ENCODE measurements at places on chromosomes 12 and 14. TPM values are rescaled to one million over a fixed set of nuclear protein-coding genes. Genes with fewer than 3 reads are reported as not detected.
A peak's percentile ranks its signal among the peaks of the same experiment; 100 is the strongest.

DNA sequence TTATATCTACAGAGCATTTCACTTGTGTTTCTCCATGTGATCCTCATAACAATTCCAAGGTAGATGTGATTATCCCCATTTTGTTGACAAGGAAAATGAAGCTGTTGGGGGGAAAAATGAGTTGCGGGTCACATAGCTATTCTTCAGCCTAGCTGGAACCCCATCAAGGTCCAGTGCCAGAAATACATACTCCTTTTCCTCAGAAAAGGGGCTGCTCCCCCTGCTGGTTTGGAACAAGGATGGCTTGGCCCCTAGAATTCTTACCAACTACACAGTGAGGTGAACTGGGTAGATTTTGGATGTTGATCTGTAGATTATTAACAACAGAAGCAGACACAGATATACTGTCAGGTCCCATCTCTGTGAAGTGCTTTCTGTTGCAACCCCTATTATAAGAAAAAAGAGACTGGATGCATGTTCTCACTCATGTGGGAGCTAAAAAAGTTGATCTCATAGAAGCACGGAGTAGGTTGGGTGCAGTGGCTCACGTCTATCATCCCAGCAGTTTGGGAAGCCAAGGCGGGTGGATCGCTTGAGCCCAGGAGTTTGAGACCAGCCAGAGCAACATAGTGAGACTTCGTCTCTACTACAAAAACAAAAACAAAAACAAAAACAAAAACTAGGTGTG lies 8.9 kb downstream of the IKZF4 start:
- no peak for DNase-seq

- no peak for DNase-seq
Measured at GRCh38 chr12:124410354-124411175, 115.7 kb downstream of the RFLNA start.

DNA sequence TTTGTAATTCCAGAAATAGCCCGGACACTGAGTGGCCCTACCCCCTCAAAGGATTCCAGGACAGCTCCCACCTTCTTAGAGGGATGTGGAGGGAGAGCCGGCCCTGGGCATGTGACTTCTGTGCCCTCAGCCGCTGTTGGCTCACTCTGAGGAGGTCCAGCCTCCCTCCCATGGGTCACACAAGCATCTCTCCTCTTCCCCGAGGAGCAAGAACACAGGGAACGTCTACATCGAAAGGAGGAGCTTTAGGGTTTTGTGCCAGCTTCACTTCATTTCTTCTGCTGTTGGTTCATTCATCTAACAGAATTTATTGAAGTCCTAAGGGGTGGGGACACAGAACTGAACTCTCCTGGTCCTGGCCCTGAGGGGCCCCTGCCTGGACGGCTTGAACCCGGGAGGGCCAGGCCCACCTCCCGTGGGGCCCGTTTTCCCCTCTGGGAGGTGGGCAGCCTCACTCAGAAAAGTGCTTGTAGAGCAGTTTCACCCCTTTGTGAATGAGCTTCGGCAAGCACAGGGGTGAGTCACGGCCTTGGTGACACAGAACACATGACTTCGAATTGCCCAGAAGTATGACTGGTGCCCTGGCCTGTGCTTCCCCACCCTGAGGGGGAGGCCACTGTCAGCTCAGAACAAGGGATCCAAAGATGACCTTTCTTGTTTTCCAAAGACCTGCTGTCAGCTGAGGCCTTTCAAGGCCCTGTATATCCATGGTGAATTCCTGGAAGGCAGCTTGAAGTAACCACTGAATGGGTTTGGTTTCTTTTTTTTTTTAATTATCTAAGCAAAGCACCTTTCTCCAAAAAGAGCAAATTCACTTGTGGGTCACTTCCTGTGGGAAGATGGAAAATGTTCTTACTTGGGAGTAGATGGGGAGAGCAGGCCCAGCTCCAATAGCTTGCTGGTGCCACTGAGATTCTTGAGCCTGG lies 39.2 kb downstream of the NFKBIA start:
- peak; percentile 76 for DNase-seq

- no peak for DNase-seq
Measured at GRCh38 chr12:108722463-108722862, 8.9 kb downstream of the CORO1C start.

- DNase-seq = peak; percentile 50
Measured at GRCh38 chr12:47775100-47775911, 2.3 kb downstream of the SLC48A1 start.

- peak; percentile 78 for DNase-seq
Measured at GRCh38 chr12:52307836-52308805, 13.1 kb downstream of the KRT83 start.

- DNase-seq = peak; percentile 65
Measured at GRCh38 chr14:64762044-64763034, 58.1 kb downstream of the PLEKHG3 start.

- DNase-seq = no peak
Measured at GRCh38 chr14:102071283-102071998, 15.4 kb downstream of the HSP90AA1 start.

- no peak for DNase-seq
Measured at GRCh38 chr14:63551332-63551731, 8.2 kb upstream of the PPP2R5E start.

GRCh38 chr14:65438266-65438933 lies 25.9 kb downstream of the FUT8 start:
- no peak for DNase-seq

GRCh38 chr14:68969278-68970033 lies 9.6 kb downstream of the ACTN1 start:
- DNase-seq = no peak

DNA sequence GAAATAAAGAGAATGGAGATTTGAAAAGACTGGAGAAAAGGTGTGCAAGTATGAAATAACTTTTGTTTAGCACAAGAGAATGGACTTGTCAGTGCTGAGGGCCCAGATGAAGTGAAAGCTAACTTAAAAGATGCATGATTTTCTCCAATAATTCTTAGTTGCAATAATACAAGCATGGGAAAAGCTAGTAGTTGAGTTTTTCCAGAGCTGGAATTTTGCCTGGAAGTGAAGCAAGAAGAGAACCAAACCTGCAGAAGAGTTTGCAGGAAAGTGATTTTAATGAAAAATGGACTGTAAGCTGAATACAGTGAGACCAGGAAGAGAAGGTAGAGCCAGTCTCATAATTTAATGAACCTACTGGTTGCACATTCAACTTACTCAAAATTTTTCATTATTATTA lies 69.3 kb upstream of the FSCB start:
- no peak for DNase-seq

DNA sequence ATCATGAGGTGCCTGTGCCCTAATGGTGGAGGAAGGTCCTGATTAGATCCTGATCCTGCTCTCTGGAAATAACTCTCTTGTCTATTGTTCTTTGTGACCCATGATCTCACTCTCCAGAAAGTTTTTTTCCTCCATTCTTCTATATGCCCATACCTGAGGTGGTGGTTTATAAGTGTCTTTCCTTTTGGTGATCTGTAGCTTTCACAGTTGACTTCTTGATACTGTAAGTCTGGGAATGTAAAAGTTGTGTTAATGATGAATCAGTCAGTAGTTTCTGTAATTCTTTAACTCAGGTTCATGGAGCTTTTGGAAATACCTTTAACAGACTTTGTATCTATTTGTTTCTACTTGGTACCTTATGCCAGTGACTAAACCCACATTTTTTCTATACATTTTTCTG lies 444.0 kb upstream of the FLRT2 start:
- DNase-seq = no peak

DNA sequence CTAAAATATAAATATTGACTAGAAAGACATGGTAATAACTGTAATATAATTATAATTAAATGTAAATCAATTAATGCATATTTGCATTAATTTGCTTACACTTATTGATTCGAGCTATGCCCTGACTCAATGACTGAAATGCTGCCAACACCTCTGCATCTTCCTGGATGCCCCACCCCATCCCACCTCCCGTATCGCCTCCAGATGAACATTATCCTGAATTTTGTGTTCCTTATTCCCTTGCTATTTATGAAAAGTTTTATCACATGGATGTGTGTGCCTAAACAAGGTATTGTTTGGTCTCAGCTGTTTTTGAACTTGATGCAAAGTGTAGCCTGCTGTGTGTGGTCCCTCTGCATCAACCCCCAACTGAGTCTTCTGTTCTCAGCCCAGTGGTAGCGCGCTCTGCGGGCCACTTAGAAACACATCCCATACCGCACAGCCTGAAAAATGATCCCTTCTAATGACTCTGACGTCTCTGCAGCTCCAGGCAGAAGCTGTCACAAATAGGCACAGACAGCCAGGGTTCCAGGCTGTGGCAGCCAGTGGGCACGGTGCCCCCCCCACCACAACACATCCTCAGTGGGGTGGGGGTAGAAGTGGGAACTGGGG lies 96.5 kb downstream of the PRMT8 start:
- no peak for DNase-seq

- no peak for DNase-seq
Measured at GRCh38 chr12:2999265-2999841, 40.2 kb downstream of the TEAD4 start.

DNA sequence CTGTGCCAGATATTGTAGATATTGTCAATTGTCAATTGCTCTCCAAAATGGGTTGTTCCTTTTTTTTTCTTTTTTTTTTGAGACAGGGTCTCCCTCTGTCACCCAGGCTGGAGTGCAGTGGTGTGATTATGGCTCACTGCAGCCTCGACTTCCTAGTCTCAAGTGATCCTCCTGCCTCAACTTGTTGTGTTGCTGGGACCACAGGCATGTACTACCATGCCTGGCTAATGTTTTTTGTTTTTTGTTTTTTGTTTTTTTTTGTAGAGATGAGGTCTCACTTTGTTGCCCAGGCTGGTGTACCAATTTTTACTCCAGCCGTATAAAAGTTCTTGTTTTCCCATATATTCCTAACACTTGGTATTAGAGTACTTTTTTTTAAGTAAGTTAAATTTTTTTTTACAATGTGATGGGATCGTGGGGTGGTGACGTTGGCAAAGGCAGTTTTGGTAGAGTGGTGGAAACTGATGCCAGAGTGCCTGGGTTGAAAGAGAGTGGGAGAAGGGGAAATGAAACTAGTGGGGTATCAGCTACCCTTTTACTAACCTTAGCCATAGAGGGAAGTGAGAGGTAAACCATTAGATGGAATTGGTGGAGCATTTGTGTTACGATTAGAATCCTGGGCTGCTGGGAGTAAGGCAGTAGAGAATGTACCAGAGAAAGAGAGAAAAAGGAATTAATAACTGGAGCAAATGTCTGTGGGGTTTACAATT lies 33.0 kb upstream of the CFAP54 start:
- DNase-seq = no peak

- no peak for DNase-seq
Measured at GRCh38 chr14:100100032-100100703, 34.9 kb downstream of the EVL start.

GRCh38 chr14:55416866-55417265 lies 5.2 kb upstream of the ATG14 start:
- no peak for DNase-seq

DNA sequence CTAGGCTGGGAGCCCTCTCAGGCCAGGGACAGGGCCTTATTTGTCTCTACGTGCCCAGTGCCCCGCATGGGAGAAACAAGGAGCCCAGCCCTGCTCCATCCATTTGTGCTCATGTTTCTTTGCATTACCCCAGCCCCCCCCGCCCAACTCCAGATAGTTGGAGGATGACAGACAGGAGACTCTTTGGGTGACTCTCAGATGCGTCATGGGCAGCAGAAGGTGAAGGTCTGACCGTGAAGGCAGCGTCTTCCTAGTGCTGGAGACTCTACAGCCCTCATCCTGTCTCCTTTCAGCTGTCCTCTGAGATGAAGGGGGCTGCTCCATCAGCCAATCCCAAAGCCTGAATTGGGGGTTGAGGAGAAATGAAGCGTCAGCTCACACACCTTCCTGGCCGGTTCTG lies 283 bp upstream of the PSMB11 start:
- DNase-seq = no peak

GRCh38 chr14:69615496-69616407 lies 4.4 kb downstream of the SUSD6 start:
- no peak for DNase-seq

DNA sequence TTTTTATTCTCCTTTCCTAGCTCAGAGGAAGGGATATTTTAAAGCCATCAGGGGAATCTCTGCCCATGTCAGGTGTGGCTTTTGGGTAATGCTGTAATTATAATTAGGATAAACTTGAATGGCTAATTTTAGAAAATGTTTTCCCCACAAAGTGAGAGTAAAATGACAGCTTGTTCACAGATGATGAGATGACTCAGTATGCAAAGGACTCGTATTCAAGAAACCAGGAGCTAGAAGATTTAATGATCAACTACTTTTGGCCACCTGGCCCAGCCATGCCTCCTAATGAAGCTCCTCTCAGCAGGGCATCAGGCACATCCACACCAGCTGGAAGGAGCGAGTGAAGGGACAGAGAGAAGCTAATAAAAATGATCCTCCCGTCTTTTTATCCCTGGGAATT lies 29.0 kb upstream of the PLEKHG7 start:
- DNase-seq = no peak

DNA sequence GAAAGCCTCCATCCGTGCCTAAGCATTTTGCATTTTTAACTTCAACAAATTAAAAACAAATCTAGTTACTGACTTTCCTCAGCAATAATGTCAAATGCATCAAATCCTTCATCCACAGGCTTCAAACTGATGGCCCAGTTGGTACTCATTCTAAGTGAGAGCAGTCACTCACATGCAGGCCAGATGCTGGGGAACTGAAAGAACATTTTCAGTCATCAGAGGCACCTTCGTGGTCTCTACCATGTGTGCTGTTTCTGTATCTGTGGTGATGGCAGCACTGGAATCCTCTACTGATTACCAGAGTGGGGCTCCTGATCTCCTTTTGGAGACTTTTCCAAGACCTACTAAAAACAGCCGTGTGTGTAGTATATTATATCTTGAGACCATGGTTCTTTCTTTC lies 145.2 kb downstream of the PRIMA1 start:
- DNase-seq = no peak

The HOXC12 gene
- total RNA-seq = not detected

The SUOX gene
- total RNA-seq = 23.3 TPM

The BTBD6 gene
- total RNA-seq = 53.0 TPM

The COX14 gene
- 68.0 TPM for total RNA-seq

The DPF3 gene
- 0.59 TPM for total RNA-seq

The DENR gene
- total RNA-seq = 30.9 TPM

The TSHR gene
- total RNA-seq = not detected

The SERPINA10 gene
- total RNA-seq = not detected

The B4GALNT1 gene
- 0.89 TPM for total RNA-seq

The SYNE3 gene
- total RNA-seq = 22.4 TPM

The CLEC4D gene
- 1.4 TPM for total RNA-seq

Data from lower lobe of right lung (tissue), 2 donors.